ENCODE measurements at places on chromosomes 7 and 10.

DNA sequence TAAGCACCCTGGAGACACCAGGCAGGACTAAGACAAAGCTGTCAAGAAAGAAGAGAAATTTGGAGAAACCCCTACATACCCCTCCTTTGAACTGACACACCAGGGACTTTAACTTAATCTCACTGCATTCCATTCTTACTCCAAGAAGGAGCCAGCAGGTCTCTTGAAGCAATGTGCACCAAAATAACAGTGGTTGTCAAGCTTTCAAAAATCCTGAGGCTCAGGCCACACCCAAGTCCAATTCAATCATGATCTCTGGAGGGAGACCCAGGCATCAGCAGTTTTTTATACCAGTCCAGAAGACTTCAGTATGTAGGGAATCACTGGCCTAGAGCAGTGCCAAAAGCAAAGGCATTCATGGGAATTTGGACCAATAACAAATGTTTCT, 6.8 kb downstream of the SLC25A13 start:
- DNase-seq, result no peak

- no peak for DNase-seq
These were observed 386.7 kb downstream of the CALN1 start for GRCh38 chr7:72025381-72025960.

GRCh38 chr7:133233142-133233541, 19.7 kb upstream of the EXOC4 start:
- DNase-seq, result no peak

DNA sequence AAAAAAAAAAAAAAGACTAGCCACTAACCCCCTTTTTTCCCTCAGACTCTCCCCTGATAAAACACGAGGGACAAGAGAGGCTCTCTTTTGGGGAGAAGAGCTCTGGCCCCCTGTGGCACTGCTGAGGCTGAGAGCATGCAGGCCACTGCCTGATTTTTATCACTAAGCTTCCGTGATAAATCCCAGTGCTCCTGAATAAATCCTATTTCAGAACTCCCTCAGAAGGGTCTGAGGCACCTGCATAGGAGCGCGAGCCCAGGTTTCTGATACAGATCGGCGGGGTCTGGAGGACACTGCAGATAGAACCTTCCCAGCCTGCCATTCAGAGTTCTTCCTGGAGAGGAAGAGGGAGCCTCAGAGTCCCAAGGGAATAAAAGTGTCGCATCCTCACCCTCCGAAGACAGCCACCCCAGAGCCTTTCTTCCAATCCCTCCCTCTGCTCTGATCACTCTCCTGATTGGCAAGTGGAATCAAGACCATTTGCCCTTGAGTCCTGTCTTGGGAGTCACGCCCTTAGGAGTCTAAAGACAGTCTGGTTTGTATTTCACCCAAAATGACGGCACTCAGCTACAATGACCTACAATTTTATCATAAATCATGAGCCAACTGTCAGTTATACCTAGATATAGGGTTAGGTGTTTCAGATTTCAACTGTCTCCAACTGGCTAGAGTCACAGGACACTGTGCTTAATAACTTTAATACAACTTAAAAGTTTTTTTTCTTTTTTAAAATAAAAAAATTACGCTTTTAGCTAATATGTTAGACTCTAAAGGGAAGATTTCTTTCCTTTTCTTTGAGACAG, 153.5 kb downstream of the RNF216 start:
- no peak for DNase-seq

- DNase-seq, result no peak
These were observed 6.7 kb downstream of the ZNF713 start for GRCh38 chr7:55893940-55894339.

- no peak for DNase-seq
These were observed 21.9 kb upstream of the GATA3 start for GRCh38 chr10:8032558-8032957.

GRCh38 chr7:92824450-92824849, 11.9 kb downstream of the CDK6 start:
- no peak for DNase-seq

- DNase-seq, result no peak
These were observed 13.8 kb upstream of the CYREN start for GRCh38 chr7:135184254-135184841.

DNA sequence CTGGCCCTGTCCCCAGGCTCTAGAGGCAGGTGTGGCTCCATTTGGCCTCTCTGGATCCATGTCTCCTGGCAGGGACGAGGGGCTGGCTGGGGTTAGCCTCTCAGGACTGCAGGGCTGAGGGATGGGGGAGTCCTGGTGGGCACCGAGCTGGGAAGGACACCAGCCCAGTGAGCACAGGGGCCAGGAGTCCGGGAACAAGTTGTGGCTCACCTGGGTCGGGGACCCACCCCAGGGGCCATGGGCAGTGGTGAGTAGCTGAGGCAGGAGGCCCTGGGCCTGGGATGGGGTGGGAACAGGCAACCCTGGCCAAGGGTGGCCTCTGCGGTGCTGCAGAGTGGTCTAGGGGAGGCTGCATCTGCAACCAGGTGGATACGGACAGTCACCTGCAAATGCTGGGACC, 24.1 kb downstream of the ANTXRL start:
- DNase-seq, result no peak
